Liver (tissue), 10 donors: ENCODE measurements at places on chromosomes 1 and 21. TPM values are rescaled to one million over a fixed set of nuclear protein-coding genes. Genes with fewer than 3 reads are reported as not detected.

- H3K4me3 ChIP-seq: no peak overlapping the region
- H3K27me3 ChIP-seq: no peaks in the 10 kb centered on the region
- no peaks in the 10 kb centered on the region for H3K36me3 ChIP-seq
- no peaks in the 10 kb centered on the region for H3K4me1 ChIP-seq
- no peak overlapping the region for H3K27ac ChIP-seq
- no peak for DNase-seq
Observed at GRCh38 chr1:66283622-66284041, 250.3 kb upstream of the SGIP1 start.

DNA sequence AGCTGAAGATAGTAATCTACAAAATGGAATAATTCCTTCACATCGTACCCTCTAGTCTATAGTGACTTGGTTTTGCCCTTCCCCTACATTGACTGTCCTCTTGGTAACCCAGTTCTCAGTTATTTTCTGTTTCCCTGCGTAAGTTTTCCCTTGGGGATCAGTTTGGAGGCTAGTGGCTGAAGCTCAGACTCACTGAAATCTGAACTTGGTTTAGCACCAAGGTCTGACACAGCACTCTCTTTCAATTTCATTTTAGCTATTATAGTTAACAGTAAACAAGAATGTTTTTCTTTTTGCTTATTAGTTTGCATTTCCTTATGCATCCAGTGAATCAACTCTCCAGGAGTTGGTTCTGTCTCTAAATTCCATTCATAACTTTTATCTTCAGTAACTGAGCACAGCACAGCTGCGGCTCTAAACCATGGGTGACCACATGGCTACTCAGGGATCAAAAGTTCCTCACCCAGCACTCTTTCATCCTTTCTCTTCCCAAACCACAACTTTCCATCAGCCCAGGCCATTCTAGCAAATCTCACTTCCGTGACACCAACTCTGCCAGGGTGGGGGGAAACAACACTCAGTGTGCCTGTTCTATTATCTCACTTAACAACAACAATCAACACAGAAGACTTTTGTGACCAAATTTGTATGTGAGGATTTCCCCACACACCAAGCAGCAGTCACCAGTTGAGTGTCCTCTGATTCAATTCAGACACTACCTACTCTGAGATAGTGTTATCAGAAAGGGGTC lies 17.6 kb upstream of the IFI6 start:
- DNase-seq: no peak
- no peaks in the 10 kb centered on the region for H3K4me1 ChIP-seq
- no peak overlapping the region for H3K4me3 ChIP-seq
- H3K27ac ChIP-seq: no peak overlapping the region
- no peaks in the 10 kb centered on the region for H3K27me3 ChIP-seq
- no peaks in the 10 kb centered on the region for H3K36me3 ChIP-seq

DNA sequence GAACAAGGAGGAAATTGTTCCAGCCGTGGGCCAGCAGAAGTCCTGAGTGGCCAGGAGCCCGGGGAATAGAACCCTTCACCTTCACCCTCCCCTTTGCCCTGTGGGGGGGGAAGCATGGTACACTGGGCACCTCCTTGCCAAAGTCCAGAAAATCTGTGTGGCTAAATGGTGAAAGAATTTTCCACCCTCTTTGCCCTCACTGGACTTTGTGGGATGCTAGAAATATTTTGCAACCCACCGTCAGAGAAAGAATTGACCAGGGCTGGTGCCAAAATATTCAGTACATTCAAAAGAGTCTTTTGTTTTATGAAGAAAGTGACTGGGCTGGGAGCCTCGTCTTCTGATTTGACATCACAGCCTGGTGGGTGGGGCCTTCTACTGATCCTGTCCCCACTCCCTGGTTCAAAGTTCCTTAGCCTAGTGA lies 14.6 kb downstream of the NFASC start:
- H3K27ac ChIP-seq: peak overlapping the region; percentile 44
- no peak for DNase-seq
- H3K27me3 ChIP-seq: no peaks in the 10 kb centered on the region
- no peak overlapping the region for H3K4me3 ChIP-seq
- peaks cover 58% of the 10 kb centered on the region for H3K4me1 ChIP-seq

DNA sequence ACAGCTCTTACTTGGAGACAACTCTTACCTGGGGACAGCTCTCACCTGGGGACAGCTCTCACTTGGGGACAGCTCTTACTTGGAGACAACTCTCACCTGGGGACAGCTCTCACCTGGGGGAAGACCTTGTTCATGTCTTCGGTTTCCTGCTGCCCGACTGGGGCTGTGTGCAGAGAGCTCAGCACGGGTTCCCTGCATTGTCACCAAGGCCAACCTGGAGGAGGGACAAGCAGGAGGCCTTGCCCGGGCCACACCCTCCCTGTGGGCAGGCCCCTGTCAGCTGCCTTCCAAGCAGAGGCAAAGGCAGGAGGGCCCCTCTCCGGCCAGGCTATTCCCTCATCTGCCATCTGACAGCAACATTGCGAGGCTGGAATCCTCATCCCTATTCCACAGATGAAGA lies at the start of gene LDLRAD1:
TSS of gene LDLRAD1 (minus strand) at position 208 of the 400 bp plus-strand sequence. CDS start at position 134, 74 bp downstream.
- H3K4me3 ChIP-seq: no peak within 1 kb of the TSS
- no peaks in the 10 kb centered on the region for H3K4me1 ChIP-seq
- H3K27me3 ChIP-seq: no peaks in the 10 kb centered on the region
- no peak for DNase-seq
- H3K36me3 ChIP-seq: no peaks in the 10 kb centered on the region

DNA sequence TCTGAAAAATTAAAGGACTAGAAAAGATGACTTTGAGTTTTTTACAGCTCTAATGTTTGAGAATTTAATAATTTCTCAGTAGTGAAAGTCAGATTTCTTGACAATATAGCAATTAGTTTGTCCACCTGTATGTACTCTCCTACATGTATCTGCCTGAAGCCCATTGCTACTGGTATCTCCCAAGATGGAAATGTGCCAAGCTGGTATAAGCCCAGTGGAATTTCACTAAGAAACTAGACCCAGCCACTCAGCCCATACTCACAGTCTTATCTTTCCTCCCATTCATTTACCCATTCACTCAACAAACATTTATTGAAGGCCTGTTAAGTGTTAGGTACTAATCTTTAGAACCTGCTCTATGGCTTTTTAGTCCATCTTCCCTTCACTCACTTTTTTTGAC lies 21.6 kb upstream of the TRIM45 start:
- H3K4me1 ChIP-seq: no peaks in the 10 kb centered on the region
- H3K27ac ChIP-seq: no peak overlapping the region
- DNase-seq: no peak
- no peak overlapping the region for H3K4me3 ChIP-seq
- H3K27me3 ChIP-seq: no peaks in the 10 kb centered on the region
- no peaks in the 10 kb centered on the region for H3K36me3 ChIP-seq

- no peaks in the 10 kb centered on the region for H3K36me3 ChIP-seq
- no peak for DNase-seq
- no peaks in the 10 kb centered on the region for H3K4me1 ChIP-seq
- H3K27ac ChIP-seq: no peak overlapping the region
Observed at GRCh38 chr21:16571594-16571993, 841.8 kb downstream of the USP25 start.

Gene S100A7A
- polyA plus RNA-seq: not detected

Gene CFH
- polyA plus RNA-seq: 825 TPM

Gene IL20
- not detected for polyA plus RNA-seq
